ENCODE measurements at places on chromosomes 2 and 18. TPM values are rescaled to one million over a fixed set of nuclear protein-coding genes. Genes with fewer than 3 reads are reported as not detected.

GRCh38 chr2:8999102-8999446, 4.4 kb downstream of the MBOAT2 start:
- no peak overlapping the region for H3K27ac ChIP-seq
- H3K4me3 ChIP-seq = no peak overlapping the region
- H3K36me3 ChIP-seq = no peaks in the 10 kb centered on the region
- no peaks in the 10 kb centered on the region for H3K4me1 ChIP-seq
- DNase-seq = no peak
- H3K27me3 ChIP-seq = no peaks in the 10 kb centered on the region

The RESP18 gene
- polyA plus RNA-seq = 0.28 TPM

The HRH4 gene
- polyA plus RNA-seq = not detected

GRCh38 chr2:224925061-224925809, 117.0 kb downstream of the DOCK10 start:
- H3K4me3 ChIP-seq = no peak overlapping the region
- H3K27me3 ChIP-seq = no peaks in the 10 kb centered on the region
- H3K27ac ChIP-seq = peak overlapping the region; percentile 20

DNA sequence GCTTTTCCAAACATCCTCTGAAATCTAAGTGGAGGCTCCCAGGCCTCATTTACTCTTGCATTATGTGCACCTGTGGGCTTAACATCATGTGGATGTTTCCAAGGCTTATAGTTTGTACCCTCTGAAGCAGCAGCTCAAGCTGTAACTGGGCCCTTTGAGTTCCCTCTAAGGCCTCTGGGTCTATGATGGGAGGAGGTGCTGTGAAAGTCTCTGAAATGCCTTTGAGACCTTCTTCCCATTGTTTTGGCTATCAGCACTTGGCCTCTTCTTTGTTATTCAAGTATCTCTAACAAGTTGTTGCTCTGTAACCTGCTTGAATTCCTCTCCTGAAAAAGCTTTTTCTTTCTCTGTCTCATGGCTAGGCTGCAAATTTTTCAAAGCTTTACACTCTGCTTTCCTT, 58.1 kb upstream of the MYT1L start:
- H3K27ac ChIP-seq = no peak overlapping the region
- H3K36me3 ChIP-seq = no peaks in the 10 kb centered on the region
- no peaks in the 10 kb centered on the region for H3K27me3 ChIP-seq

GRCh38 chr2:239148495-239149200, 252.2 kb downstream of the HDAC4 start:
- no peak for DNase-seq
- H3K4me1 ChIP-seq = no peaks in the 10 kb centered on the region
- peaks cover 64% of the 10 kb centered on the region for H3K36me3 ChIP-seq
- no peak overlapping the region for H3K27ac ChIP-seq
- no peak overlapping the region for H3K4me3 ChIP-seq

DNA sequence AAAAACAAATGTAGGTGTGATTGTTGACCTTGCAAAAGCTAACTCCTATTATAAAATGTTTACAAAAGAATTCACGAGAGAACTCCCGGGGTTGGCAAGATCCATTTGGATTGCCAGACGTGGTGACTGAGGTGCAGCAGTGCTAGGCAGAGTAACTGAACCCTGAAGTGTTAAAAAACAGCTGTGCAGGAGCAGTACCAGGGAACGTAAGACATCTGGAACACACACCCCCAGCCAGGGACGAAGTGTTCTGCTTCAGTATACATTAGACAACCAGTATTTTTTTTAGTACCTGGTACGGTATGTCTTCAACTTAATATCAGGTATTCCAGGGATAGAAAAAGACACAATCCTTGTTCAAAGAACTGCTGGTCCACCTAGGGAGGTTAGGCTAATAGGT, 272.1 kb upstream of the EPAS1 start:
- H3K36me3 ChIP-seq = peaks cover 2% of the 10 kb centered on the region
- DNase-seq = no peak
- H3K27me3 ChIP-seq = no peaks in the 10 kb centered on the region
- H3K27ac ChIP-seq = no peak overlapping the region

- H3K27me3 ChIP-seq = no peaks in the 10 kb centered on the region
- H3K4me3 ChIP-seq = no peak overlapping the region
- no peak overlapping the region for H3K27ac ChIP-seq
- no peak for DNase-seq
These were observed 3.2 kb downstream of the MRO start for GRCh38 chr18:50816419-50817166.

The SPATA3 gene
- not detected for polyA plus RNA-seq

GRCh38 chr2:195495351-195495750, 161.7 kb upstream of the SLC39A10 start:
- no peak overlapping the region for H3K27ac ChIP-seq
- DNase-seq = no peak
- H3K4me3 ChIP-seq = no peak overlapping the region
- no peaks in the 10 kb centered on the region for H3K36me3 ChIP-seq

The FEV gene
- 2.9 TPM for polyA plus RNA-seq

Data from small intestine (tissue), 16 donors.